Kidney (tissue), 22 donors: ENCODE measurements at places on chromosomes 6 and 20.
A peak's percentile ranks its signal among the peaks of the same experiment; 100 is the strongest.

DNA sequence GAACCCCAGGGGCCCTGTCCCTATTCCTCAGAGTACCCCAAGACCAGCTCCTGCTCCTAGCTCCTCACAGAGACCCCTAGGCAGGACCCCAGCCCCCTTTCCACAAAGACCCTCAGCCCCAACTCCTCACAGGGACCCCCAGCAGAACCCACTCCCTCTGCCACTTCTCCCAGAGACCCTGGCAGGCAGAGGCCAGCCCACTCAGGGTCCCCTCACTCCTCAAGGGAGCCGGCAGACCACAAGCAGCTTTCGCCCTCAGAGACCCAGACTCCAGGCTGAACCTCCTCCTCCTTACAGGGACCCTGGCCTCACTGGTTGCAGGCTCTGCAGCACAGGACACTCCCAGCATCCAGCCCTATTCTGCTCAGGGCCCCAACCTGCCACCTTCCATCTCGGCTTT lies 575 bp downstream of the SLC44A4 start:
- DNase-seq = no peak

DNA sequence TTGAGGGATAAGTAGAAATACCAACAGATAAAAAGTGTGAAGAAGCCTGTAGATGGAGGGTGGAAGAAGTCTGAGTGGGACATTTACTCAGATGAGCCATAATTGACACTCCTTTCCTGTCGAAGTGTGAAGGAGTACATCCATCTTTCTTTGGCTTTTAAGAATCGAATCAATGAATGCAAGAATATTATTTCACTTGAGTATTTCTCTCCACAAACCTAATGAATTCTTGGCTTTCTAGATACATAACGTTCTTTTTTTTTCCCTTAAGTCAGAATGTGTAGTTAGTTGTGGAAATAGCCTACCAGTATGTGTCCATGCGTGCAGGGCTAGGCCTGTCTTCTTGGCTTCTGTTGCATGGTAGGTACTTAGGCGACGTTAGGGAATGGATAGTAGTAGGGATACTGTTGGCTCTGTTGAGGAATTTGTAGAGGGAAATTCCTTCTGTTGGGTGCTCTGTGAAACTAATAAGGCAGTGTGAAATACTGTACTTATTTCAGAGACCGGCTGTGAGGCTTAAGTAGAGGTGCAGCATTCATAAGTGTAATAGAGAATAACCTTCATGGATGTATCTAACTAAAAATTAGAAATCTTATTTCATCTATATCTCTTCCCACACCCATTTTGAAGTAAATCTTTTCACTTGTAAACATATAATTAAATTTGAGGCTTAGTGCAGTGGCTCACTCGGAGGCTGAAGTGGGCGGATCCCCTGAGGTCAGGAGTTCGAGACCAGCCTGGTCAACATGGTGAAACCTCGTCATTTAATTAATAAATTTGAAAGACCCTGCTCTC lies 1.5 kb downstream of the RPS18 start:
- no peak for DNase-seq

DNA sequence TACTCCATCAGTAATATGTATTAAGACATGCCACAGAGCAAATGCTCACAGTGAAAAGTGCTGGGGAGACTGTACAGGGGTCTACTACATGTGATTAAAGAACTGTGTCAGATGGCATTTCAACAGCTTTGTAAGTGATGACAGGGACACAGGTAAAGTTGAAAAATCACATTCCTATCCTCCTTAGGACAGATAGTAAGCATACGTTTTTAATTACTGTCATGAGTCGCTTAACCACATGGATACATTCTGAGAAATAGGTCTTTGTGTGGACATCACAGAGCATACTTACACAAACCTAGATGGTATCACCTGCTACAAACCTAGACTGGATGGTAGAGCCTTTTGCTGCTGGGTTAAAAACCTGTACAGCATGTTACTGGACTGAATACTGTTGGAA lies 645.8 kb upstream of the AGPAT4 start:
- no peak for DNase-seq

- no peak for DNase-seq
Observed at GRCh38 chr6:36132246-36132895, 2.1 kb downstream of the MAPK13 start.

- DNase-seq = peak; percentile 58
Observed at GRCh38 chr6:2875359-2876191, 27.5 kb downstream of the SERPINB9 start.

DNA sequence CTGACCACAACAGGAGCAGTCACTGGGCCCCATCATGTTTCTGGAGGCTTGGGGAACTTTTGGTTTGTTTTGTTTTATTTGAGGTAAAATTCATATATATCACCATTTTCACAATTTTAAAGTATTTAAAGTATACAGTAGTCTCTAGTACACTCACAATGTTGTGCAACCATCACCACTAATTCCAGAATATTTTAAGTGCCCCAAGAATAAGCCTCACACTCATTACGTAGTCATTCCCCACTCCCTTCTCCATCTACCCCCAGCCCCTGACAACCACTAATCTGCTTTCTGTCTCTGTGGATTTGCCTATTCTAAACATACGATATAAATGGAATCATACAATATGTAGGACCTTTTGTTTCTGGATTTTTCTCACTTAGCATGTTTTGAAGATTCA lies 29.0 kb downstream of the RTN4IP1 start:
- DNase-seq = no peak

GRCh38 chr6:106077881-106078280 lies 8.3 kb upstream of the PRDM1 start:
- no peak for DNase-seq

DNA sequence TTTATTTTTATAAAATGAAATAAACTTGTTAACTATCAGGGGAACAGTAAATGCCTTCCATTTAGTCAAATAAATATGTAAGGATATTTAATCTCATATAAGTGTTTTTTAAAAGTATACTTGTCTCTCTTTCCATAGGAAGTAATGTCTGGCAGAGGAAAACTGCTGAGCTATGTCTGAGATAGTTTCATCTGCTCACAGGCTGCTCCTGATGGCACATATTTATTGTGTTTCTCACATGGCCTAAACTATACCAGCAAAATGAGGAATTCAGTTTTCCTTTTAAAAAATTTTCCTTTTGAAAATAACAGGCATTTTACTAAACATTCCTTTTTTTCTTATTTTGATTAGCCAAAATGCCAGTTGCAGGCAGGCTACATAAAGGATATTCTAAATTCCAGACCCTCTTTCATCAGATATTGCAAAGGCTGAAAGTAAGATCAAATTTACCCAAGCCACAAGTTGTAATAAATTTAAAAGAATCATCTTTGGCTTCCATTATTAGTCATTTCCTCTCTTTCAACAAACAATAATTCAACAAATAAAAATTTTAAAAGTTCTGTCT lies 60.1 kb upstream of the RNF146 start:
- no peak for DNase-seq

DNA sequence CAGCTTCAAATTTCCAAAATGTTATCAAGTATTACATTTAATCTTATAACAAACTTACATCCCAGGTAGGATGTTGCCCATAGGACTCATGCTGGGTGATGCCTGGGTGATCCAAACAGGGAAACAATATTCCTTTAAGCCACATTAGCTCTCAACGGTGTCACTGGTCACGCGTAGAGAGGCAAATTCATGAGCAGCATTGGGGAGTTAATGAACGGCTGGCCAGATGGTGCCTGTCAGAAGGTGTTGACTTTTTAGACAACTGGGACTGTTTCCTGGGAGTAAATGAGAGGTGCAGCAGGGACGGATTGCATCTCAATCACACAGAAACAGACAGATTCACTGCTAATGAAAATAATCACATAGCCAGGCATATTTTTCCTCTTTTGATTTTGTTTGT lies 83.3 kb upstream of the ID4 start:
- DNase-seq = peak; percentile 85

DNA sequence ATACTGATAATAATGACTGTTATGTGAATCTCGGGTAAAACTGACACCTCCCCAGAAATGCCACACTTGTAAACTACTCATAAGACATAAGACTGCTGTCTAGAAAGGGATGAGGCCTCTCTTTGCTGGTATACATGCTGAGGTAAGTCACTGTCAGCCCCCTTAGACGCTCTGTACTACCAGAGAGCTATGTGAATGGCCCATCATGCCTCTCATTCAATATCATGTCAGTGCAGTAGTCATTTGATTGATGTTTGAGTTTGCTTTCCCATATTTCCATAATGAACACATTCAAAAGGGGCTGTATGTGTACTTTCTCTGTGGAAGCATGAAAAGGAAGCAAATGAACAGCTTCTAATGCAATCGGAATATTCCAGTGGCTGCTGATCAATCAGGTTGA lies 119.4 kb upstream of the AGPAT4 start:
- DNase-seq = no peak

DNA sequence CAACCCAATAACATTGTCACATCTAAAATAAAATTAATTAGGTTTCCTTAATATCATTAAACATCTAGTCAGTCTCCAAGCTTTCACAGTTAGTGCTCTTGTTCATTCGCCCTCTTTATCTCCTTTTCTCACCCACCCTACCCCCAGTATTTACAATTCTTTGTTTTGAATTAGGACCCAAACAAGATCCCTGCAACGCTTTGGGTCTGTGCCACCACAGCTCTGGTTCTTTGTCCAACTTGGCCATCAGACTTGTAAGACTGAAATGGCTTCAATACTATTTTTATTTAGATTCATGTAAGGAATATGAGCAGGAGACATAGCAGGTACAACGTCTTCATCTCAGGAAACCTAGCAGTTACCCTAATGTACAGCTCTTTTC lies 276.5 kb downstream of the CDKAL1 start:
- no peak for DNase-seq

GRCh38 chr6:145734486-145735355 lies 599 bp downstream of the EPM2A start:
- peak; percentile 95 for DNase-seq

- no peak for DNase-seq
Observed at GRCh38 chr6:26158076-26158580, 70.9 kb downstream of the HFE start.

GRCh38 chr6:62285612-62286469 lies at the start of gene KHDRBS2:
TSS of gene KHDRBS2 (minus strand) at chr6:62286225.
- peak; percentile 94 for DNase-seq

DNA sequence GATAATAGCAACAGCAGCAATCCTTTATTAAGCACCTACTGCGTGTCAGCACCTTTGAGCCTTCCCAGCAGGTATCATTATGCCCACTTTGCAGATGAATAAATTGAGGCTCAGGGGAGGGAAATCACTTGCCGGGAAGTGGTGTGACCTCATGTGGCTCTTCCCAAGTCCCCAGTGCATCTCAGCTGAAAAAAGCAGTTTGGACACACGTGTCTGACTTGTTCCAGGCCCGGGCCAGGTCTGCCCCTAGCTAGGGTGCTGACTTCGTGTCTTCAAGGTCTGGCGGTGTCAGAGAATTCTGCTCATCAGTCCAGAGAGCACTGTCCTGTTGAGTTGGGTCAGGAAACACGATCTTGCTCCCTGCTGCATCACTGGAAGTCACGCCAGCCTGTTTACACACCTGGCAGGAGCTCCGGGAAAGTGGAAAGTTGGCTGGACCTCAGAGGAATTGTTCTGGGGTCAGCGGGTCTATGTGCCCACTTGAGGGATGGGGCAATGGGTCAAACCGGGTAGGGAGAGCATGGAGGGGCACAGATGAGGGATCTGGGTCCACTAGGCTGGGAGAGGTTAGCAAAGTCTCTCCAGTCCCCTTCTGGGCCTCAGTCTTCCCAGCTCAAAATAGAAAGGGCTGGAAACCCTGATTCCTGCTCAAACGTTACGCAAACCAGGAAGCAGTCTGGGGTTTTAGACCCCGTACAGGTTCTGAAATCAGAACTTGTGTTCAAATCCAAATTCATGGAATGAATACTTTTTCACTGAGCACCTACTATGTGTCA lies 10.5 kb downstream of the SLC13A3 start:
- DNase-seq = no peak

DNA sequence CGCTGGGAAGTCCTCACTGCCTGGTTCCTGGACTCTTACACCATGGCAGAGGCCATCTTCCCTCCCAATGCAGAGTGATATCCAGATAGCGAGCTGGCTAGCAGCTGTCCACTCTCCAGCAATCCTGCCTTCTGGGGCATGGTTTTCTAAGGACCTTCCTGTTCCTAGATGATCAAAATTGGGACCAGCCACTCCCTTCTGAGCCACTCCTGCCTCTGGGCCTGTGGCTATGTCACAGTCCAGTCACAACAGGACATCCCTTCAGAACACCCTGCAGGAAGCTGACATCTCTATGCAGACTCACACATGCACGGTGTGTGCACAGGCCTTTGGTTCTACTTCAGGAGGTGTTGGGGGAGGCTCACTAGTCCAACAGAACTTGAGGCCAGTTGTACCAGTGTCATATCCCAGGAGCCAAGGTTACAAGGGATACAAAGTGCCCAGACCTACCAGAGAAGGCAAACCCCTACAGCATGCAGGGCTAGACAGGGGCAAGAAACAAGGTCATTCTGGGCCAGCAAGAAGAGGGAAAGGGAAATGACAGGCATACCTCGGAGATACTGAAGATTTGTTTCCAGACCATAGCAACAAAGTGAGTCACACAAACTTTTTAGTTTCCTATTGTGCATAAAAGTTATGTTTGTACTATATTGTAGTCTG lies 2.7 kb upstream of the MCCD1 start:
- no peak for DNase-seq

GRCh38 chr20:62822788-62823651 lies 6.2 kb downstream of the COL9A3 start:
- DNase-seq = no peak

DNA sequence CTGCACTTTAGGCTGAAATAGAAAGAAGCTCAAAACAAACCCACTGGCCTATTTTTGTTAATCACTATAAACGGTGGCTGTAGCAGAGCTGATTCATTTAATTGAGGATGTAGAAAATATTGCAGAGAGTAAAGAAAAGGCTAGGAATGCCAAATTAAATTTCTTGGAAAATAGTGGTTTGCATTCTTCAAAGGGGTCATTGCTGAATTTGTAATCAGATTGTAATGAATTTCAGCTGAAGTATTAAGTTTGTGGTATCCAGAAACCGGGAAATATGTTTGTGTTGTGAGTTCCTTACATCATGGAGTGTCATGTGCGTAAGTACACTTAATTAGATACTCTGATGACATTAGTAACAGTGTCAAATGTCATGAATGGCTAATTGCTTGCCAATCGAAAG lies 203.0 kb downstream of the SAMD5 start:
- no peak for DNase-seq

DNA sequence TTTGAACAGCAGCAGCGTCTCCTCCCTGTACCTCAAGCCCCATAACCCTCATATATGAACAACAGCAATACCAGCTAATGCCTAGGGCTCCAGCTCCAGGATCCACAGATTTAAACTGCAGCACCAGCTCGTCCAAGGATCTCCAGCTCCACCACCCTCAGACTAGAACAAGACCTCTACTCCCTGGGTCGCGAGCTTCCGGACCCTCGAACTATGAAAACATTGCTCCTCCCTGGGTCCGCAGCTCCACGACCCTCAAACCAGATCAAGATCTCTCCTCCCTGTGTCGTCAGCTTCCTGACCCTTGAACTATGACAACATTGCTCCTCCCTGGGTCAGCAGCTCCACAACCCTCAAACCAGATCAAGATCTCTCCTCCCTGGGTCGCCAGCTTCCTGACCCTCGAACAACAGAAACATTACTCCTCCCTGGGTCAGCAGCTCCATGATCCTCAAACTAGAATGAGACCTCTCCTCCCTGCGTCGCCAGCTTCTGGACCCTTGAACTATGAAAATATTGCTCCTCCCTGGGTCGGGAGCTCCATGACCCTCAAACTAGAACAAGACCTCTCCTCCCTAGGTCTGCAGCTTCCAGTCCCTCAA lies 339.0 kb upstream of the SULF2 start:
- DNase-seq = no peak

- DNase-seq = no peak
Observed at GRCh38 chr6:149097794-149098193, 219.7 kb upstream of the TAB2 start.
